Mesangial cell (primary cell): ENCODE measurements at places on chromosomes 11 and 22. TPM values are rescaled to one million over a fixed set of nuclear protein-coding genes. Genes with fewer than 3 reads are reported as not detected.

Gene SYT12
- total RNA-seq: 0.49 and 1.9 TPM in 2 replicates

Gene E2F8
- 0.38 and 4.6 TPM in 2 replicates for total RNA-seq

Gene PARVG
- under 0.01 TPM in 1 of 2 replicates, not detected in the other for total RNA-seq

Gene BIK
- total RNA-seq: 4.1 and 9.5 TPM in 2 replicates

Gene OOSP1
- not detected in 2 replicates for total RNA-seq

Gene INPP5J
- 3.3 and 5.2 TPM in 2 replicates for total RNA-seq

Gene OR51I2
- not detected in 2 replicates for total RNA-seq

Gene GLB1L3
- total RNA-seq: 0.16 and 0.63 TPM in 2 replicates

Gene SMC1B
- total RNA-seq: not detected in 2 replicates

Gene CLTCL1
- 17.1 and 23.2 TPM in 2 replicates for total RNA-seq

Gene PGM2L1
- total RNA-seq: 6.8 and 7.5 TPM in 2 replicates

Gene GVQW3
- 0.49 and 1.1 TPM in 2 replicates for total RNA-seq
